ENCODE measurements at places on chromosomes 7 and 10. TPM values are rescaled to one million over a fixed set of nuclear protein-coding genes. Genes with fewer than 3 reads are reported as not detected.

NPTX2 gene
- total RNA-seq, result 4.3 TPM

ZNF804B gene
- not detected for total RNA-seq

C10orf67 gene
- total RNA-seq, result 0.18 TPM

C7orf57 gene
- total RNA-seq, result not detected

DNA sequence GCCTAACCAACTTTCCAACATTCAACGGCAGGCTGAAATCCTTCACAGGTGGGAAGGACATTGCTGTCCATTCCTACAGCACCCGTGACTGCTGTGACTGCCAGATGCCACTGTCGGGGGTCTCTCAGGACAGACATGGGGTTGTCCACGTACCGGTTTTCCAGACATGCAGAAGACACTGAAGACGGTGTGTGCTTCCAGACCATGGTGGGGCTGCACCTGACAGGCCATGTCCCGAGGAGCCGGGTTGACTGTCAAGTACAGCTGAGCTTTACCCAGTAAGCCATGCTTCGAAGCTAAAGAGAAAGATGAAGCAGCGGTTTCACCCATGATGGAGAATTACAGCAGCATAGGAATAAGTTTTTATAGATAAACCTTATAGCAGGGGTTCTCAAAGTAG is 70.9 kb downstream of the PKD1L1 start:
- H3K4me1 ChIP-seq, result no peaks in the 10 kb centered on the region
- no peak overlapping the region for H3K4me3 ChIP-seq
- no peak for DNase-seq
- no peaks in the 10 kb centered on the region for H3K36me3 ChIP-seq
- H3K27ac ChIP-seq, result no peak overlapping the region
- H3K27me3 ChIP-seq, result no peaks in the 10 kb centered on the region

- H3K27me3 ChIP-seq, result no peaks in the 10 kb centered on the region
- no peak overlapping the region for H3K4me3 ChIP-seq
- H3K27ac ChIP-seq, result no peak overlapping the region
- no peaks in the 10 kb centered on the region for H3K4me1 ChIP-seq
- H3K36me3 ChIP-seq, result no peaks in the 10 kb centered on the region
Observed at GRCh38 chr10:92517034-92517655, 56.7 kb downstream of the IDE start.

GRCh38 chr7:99171731-99172130 is 27.8 kb upstream of the SMURF1 start:
- no peak overlapping the region for H3K4me3 ChIP-seq
- no peaks in the 10 kb centered on the region for H3K36me3 ChIP-seq
- no peak overlapping the region for H3K27ac ChIP-seq
- H3K27me3 ChIP-seq, result no peaks in the 10 kb centered on the region
- H3K4me1 ChIP-seq, result peaks cover 4% of the 10 kb centered on the region

DNA sequence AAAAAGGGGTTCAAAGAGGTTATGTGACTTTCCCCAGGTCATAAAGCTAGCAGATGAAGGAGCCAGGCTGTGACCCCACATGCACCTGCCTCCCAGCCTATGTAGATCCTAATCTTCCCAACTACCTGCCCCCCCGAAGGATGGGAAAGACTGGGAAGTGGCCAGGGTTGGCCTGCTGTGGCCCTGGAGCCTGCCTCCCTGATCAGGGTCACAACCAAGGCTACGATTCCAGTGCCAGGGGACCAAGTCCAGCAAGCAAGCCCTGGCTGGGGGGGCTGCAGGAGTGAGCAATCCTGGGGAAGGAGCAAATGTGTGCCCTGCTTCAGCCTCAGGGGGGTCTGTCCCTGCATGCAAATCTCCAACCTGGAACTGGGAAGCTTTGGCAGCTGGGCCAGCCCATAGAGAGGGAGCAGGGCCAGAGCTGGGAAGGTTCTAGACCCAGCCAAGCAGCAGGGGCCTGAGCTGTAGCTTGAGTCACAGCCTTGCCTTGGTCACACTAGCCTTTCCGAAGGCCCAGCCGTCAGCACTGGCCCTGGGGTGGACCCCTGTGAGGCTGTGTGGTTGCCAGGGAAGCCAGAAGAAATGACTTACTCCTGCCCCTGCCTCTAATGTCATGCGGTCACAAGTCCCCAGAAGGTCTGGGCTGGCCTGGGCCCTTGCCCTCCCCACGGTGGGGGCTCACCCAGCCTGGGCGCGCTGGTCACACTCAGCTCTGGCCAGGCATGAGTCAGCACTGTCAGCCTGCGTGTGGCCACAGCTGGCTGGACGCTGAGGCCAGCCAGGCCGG is 96.4 kb upstream of the ZMIZ1 start:
- no peaks in the 10 kb centered on the region for H3K36me3 ChIP-seq
- peak; percentile 79 for DNase-seq
- peak overlapping the region; percentile 92 for H3K27ac ChIP-seq
- peaks cover 32% of the 10 kb centered on the region for H3K4me1 ChIP-seq
- H3K4me3 ChIP-seq, result no peak overlapping the region
- H3K27me3 ChIP-seq, result no peaks in the 10 kb centered on the region

DNA sequence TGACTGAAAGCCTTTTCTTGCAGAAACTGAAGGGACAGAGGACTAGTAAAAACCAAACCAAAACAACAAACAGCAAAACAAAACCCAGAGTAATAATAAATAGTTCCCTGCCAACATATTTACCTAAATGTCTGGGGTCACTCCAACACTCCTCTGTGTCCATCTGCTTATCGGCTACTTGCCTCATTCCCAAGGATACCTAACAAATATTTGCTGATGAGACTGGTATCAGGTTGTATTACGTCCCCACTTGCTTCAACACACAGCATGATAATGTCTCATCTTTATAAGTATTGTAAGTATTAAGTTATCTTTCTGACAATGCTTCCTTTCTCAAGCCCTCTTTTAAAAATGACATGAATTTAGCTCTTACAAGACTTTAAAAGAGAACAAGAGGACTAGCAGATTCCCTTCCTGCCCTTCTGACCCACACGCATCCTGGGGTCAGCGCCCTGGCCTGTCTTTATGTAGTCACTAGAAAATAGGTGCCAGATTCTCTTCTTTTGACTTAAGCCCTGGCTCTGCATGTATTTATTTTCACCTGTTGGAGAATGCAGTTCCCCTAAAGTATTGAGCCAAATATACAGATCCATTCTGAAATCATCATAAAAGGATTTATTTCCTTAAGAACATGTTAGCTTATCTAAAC is 110.2 kb downstream of the SEM1 start:
- no peaks in the 10 kb centered on the region for H3K27me3 ChIP-seq
- H3K4me3 ChIP-seq, result no peak overlapping the region
- no peak overlapping the region for H3K27ac ChIP-seq
- no peaks in the 10 kb centered on the region for H3K36me3 ChIP-seq
- no peaks in the 10 kb centered on the region for H3K4me1 ChIP-seq
- DNase-seq, result no peak

- H3K27me3 ChIP-seq, result no peaks in the 10 kb centered on the region
- no peak for DNase-seq
- H3K36me3 ChIP-seq, result no peaks in the 10 kb centered on the region
- no peak overlapping the region for H3K27ac ChIP-seq
Observed at GRCh38 chr7:45033931-45034290, 33.9 kb downstream of the CCM2 start.
